ENCODE measurements at places on chromosomes 13 and 19.

DNA sequence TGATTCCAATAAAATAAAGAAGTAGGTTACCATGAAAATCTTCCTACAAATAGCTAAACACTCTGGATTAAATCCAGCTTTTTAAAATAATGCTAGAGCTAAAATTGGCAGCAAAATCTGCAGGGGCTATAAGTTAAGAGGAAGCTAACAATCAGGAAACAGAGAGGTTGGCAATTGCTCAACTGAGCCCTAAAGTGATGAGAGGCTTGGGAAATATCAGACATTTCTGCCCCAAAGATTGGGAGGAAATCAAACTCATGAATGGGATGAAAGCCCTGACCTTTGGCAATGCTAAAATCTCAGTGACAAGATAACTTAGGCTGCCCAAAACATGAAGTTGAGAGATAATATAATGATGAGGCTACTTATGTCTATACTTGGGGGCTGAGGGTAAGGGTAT lies 1437.9 kb downstream of the EFNB2 start:
- DNase-seq = no peak

GRCh38 chr13:74561155-74561554 lies 427.0 kb upstream of the KLF12 start:
- no peak for DNase-seq

- no peak for DNase-seq
Measured at GRCh38 chr19:869245-870177, 10.0 kb downstream of the CFD start.

GRCh38 chr13:110128546-110128945 lies 178.4 kb downstream of the COL4A1 start:
- DNase-seq = no peak

DNA sequence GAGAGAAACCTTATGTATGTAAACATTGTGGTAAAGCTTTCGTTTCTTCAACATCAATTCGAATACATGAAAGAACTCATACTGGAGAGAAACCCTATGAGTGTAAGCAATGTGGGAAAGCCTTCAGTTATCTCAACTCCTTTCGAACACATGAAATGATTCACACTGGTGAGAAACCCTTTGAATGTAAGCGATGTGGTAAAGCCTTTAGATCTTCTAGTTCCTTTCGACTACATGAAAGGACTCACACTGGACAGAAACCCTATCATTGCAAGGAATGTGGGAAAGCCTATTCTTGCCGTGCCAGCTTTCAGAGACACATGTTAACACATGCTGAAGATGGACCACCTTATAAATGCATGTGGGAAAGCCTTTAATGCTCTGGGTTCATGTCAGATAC lies 24.7 kb downstream of the ZNF136 start:
- DNase-seq = no peak

All from NCI-H1436 (cell line).